Esophagus squamous epithelium (tissue), 5 donors: ENCODE measurements at places on chromosomes 7 and 10.

DNA sequence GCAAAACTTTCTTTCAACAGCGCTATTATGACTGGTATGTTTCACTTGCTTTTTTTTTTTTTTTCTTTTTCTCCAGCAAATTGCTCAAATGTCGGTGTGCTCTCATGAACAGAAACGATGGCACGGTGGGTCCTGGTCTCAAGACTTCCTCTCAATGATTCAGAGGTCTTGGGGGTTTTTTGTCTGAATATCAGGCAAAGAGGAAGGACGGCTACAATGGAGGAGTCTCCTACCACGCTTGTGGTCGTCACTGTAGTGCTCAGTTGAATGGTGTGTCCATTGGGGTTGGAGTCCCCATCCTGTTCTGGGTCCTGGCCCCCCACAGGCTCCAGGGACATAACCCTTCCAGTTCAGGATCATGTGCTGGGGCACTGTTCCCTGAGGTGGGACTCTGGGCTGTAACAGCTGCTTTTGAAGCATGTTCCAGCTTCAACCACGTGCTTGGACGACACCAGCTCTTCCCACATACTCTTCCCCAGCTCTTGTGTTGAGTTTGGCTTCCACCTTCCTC, 266.7 kb upstream of the KLF6 start:
- no peak for DNase-seq

GRCh38 chr10:119360181-119360921, 153.0 kb downstream of the GRK5 start:
- no peak for DNase-seq

GRCh38 chr7:115782696-115783490, 247.7 kb downstream of the TFEC start:
- no peak for DNase-seq

- no peak for DNase-seq
Measured at GRCh38 chr7:65509368-65510186, 135.9 kb downstream of the ZNF92 start.

- no peak for DNase-seq
Measured at GRCh38 chr7:105084581-105084980, 70.6 kb downstream of the KMT2E start.

- DNase-seq = no peak
Measured at GRCh38 chr10:75425291-75426079, 5.9 kb upstream of the LRMDA start.

DNA sequence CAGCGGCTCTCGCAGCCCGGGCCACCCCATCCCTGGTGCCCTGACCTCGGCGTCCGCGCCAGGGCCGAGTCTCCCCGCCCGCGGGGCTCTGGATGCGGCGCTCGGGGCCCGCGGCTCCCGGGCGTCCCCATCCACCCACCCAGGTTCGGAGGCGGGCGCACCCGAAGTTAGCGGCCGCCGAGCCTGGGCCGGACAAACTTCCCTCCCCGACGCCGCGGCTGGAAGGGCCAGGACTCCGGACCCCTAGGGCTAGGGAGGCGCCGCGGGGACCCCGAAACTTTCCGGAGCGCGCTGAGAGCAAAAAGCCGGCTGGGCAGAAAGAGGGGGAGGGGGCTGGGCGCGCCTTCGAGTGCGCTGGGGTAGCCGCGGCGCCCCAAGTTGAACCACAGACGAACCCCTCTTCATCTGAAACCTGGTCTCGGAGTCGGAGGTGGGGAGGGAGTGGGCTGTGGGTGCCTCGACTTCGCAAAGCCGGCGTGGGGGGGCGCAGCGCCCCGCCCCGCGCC, 3.7 kb upstream of the ELFN1 start:
- no peak for DNase-seq

- DNase-seq = no peak
Measured at GRCh38 chr7:156954941-156955340, 5.4 kb downstream of the NOM1 start.

GRCh38 chr7:137681657-137682562, 164.9 kb downstream of the DGKI start:
- DNase-seq = no peak

- no peak for DNase-seq
Measured at GRCh38 chr10:24771943-24772694, 48.4 kb upstream of the ARHGAP21 start.
